ENCODE measurements at places on chromosomes 2 and 18. TPM values are rescaled to one million over a fixed set of nuclear protein-coding genes. Genes with fewer than 3 reads are reported as not detected.

GRCh38 chr2:2524348-2524941 lies 193.4 kb upstream of the MYT1L start:
- DNase-seq, result no peak

The NEURL3 gene
- total RNA-seq, result not detected

GRCh38 chr2:128636802-128637147 lies 318.1 kb upstream of the HS6ST1 start:
- no peak for DNase-seq

The KIAA2012 gene
- total RNA-seq, result not detected

GRCh38 chr2:219497495-219498279 lies 1.0 kb upstream of the GMPPA start:
- DNase-seq, result no peak

DNA sequence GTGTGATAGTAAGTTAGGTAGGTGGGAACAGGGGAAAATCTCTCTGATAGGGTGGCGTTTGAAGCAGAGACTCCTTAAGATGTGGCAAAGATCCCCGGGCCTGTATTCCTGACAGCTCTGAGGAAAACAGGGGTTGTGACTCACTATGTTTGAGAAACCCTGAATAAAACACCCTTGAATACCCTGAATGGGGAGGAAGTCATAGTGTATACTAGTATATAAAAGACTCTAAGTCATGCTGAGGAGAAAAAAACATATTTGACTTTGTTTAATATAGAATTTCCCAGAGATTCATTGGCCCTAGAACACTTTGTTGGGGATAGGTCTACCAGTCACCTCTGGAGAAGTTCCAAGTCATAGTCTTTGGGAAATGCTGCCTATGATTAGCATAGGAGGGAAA lies 590.9 kb downstream of the IRS1 start:
- no peak for DNase-seq

DNA sequence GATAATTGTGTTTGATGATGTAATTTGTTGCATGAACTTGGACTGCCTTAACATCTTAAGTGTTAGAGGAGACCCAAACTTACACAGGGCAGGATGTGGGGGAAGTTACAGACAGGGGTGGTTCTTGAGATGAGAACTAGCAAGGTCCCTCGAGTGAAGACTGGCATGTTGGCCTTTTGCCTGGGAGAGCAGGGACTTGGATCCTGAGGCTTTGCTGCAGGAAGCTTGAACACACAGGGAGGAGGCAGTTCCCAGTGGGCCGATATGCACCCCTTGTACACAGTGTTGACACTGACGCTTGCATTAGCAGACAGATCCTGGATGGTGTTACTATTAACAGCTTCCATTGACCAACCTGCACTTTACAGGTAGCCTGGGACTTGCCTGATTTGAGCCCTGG lies 47.5 kb downstream of the CHRNA1 start:
- no peak for DNase-seq
